ENCODE measurements at places on chromosomes 7 and 10. TPM values are rescaled to one million over a fixed set of nuclear protein-coding genes. Genes with fewer than 3 reads are reported as not detected.
A peak's percentile ranks its signal among the peaks of the same experiment; 100 is the strongest.

DNA sequence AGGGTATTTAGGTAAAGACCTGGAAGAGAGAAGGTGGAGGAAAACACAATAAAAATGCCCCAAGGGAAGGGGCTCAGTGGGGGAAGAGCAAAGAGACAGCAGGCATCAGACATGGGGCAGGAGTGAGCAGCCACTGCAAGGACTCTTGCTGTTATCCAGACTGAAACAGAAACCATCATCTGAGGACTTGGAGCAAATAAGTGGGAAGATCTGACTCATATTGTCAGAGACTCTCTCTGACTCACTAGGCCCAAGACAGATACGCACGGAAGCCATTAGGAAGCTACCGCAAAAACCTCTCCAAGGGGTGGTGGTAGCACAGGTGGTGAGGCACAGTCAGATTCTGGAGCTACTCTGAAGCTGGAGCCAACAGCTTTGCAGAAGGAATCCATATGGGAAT is 110.7 kb downstream of the RNF32 start:
- no peaks in the 10 kb centered on the region for H3K27me3 ChIP-seq
- no peaks in the 10 kb centered on the region for H3K4me1 ChIP-seq
- DNase-seq: no peak
- no peak overlapping the region for H3K4me3 ChIP-seq
- H3K36me3 ChIP-seq: no peaks in the 10 kb centered on the region

DNA sequence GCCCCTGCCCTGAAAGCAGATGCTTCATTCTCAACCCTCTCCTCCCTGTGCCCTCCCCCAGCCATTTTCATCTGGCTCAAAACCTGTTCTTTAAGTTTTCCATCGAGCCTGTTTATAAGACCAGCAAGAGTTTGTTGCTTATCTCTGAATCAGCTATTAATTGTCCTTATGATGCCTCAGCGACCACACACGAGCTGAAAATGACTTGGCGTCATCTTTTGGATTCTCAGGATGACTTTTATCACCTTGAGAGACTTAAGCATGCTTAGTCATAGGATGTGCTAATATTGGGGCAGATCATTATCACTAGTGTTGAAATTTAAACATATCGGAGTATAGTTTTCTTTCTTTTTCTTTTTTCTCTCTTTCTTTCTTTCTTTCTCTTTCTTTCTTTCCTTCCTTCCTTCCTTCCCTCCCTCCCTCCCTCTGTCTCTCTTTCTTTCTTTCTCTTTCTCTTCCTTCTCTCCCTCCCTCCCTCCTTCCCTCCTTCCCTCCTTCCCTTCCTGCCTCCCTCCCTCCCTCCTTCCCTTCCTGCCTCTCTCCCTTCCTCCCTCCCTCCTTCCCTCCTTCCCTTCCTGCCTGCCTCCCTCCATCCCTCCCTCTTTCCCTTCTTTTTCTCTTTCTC is 184.5 kb downstream of the PHTF2 start:
- H3K36me3 ChIP-seq: no peaks in the 10 kb centered on the region
- H3K27ac ChIP-seq: no peak overlapping the region
- no peak for DNase-seq
- no peaks in the 10 kb centered on the region for H3K27me3 ChIP-seq
- no peaks in the 10 kb centered on the region for H3K4me1 ChIP-seq
- no peak overlapping the region for H3K4me3 ChIP-seq

DNA sequence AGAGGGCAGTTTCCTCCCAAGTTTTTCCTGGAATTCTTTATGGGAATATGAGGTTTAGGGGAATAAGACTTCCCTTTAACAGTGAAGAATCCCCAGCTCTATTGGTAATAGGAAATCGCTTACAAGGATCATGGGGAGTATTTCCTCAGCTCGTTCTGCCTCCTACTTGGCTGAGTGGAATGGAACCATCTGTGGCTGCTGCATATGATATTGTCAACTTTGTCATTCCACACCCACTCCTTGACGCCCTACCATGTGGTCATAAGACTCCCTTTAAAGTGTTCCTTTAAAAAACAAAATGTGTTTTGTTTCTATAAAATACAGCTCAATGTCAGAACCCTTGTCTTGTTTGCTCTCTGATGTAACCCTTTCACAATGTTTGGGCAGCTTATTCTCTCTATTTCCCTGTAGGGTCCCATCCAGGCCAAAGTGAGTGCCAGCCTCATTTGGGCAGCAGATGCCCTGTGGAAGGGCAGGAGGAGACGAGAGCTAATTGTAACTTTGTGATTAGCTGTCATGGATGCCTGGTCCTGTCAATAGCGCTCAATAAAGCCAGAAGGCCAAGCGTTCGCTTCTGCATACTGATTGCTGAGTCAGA is 33.8 kb upstream of the ATRNL1 start:
- H3K36me3 ChIP-seq: no peaks in the 10 kb centered on the region
- H3K4me3 ChIP-seq: no peak overlapping the region
- no peaks in the 10 kb centered on the region for H3K27me3 ChIP-seq
- peak; percentile 44 for DNase-seq
- H3K27ac ChIP-seq: no peak overlapping the region

DNA sequence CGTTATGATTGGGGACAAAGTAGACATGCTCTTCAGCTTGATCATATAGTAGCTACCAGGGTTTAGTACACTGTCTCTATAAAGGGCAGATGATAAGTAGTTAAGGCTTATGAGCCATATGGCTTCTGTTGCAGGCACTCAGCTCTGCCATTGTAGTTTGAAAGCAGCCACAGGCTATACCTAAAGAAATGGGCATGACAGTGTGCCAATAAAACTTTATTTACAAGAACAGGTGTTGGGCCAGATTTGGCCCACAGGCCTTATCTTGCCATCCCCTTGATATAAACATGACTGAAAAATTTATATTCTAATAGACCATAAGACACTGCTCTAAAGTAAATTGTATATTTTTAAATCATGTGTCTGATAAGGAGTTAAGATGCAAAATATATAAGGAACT is 36.6 kb downstream of the GRK5 start:
- H3K4me3 ChIP-seq: no peak overlapping the region
- H3K27me3 ChIP-seq: no peaks in the 10 kb centered on the region
- H3K27ac ChIP-seq: no peak overlapping the region

The GATA3 gene
- 3.4 TPM for total RNA-seq
